ENCODE measurements at places on chromosomes 3 and 15.

DNA sequence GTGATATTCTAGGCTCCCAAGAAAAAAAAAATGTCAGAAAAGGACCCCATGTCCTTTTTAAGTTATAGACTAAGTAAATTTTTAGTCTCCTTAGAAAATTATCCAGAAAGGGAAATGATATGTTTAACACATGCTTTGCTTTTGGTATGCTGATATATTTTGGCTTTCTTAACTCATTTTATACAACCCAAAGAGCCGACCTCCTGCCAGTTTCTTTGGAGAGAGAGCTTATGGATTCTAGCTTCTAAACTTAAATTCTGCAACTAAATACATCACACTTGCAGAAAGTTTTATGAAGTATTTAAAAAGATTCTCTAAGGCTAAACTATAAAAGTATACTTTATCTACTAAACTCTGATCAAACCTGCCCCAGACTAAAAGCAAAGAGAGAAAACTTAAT is 43.9 kb upstream of the ZPLD1 start:
- DNase-seq: no peak

DNA sequence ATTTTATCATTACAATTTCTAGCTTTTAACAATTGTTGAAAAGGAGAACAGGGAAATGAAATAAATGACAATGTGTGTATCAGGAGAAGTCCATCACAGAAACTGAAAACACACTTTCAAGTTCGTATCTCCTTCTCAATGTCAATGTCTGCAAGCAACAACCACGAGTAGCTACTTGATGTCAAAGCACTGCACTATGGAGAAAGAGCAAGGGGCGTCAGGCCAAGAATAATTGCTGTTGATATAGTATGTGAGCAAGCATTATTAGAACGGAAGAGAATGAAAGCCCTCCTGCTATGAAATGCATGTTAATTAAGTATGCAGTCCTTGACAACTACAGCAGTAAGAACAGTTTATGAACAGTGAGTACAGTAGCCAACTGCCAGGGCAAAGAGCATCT is 1250.1 kb downstream of the ZPLD1 start:
- DNase-seq: no peak

DNA sequence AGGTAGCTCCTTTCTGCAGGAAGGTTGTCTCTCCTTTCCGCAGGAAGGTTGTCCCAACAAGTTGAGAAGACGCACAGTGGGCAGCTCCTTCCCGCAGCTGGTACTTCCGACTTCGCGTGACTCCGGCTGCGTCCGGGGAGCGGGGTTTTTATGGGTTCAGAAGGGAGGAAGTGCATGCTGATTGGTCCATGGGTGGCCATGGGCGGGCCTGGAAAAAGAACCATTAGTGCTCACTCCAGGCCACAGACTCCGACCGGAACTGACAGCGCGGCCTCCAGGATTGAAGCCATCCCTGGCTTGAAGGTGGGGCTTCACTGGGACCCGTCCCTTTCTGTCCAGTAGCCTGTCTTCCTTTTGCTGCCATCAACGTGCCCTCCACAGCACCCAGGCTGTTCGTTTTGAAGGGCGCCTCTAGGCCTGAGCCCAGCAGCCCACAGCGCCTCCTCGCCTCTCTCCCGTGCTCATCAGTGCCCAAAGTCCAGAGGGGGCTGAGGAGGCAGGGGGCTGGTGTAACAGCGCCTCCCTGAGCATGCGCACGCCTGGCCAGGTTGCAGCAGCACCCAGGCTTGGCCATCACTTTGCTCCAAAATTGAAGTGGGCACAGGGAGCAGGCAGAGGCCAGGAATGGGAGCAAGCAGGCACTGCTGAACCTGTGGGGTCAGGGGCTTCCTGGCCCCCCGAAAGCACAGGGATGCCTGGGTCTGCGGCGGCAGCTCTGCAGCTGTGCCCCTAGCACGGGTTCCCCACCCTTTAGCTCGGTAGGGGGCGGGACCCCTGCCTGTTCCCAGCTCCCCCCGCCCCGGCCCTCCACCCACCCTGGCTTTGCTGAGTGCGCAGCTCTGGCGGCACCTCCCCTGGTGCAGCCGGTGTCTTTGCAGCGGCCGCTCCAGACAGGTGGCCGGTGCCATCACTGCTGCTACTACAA is 330.6 kb upstream of the MCTP2 start:
- DNase-seq: no peak

- DNase-seq: no peak
Observed at GRCh38 chr3:103906304-103906703, 1460.4 kb upstream of the ALCAM start.

DNA sequence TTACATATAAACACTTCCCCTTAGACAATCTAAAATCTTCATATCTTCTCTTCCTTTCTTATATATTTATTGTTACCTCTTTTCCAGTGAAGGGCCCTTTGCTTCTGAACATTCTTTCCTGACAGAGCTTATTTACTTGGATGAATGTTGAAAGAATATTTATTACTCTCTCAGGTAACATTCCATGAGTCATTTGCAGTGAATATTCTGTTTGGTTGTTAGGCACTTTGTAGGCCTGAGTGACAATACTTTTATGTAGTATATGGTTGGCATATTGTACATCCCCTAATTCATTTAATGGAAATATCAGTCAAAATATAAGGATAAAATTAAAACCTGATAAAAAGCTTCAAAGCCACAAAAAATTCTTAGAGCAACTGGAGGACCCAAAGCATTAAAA is 260.9 kb upstream of the KCNMB2 start:
- no peak for DNase-seq

- DNase-seq: no peak
Observed at GRCh38 chr3:126466886-126467610, 8.6 kb downstream of the ZXDC start.

Measured in stimulated activated CD4-positive, alpha-beta T cell treated with anti-CD3 and anti-CD28 coated beads, Interleukin-12 subunit alpha, Interleukin-12 subunit beta, amount 100 ng/mL, for 24 hours (primary cell).